ENCODE measurements at places on chromosomes 7 and 10.
A peak's percentile ranks its signal among the peaks of the same experiment; 100 is the strongest.

DNA sequence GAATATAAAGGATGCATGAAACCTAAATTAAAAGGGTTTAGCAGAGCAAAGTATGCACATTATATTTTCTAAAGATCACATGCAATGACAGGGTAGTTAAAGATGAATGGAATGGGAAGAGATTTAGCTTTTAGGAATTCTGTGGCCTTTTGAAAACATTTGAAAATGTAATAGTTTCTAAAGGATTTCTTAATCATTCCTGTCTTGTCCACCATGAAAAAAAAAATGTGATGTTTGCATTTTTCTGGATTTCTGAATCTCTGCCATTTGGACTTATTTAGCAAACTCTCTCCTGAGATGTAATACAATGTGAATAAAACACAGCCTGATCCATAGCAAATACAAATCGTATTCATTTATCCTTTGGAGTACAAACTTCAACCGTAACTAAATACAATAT is 126.6 kb upstream of the RAB11FIP2 start:
- no peak for DNase-seq

GRCh38 chr7:151822541-151823181 is 54.3 kb downstream of the PRKAG2 start:
- no peak for DNase-seq

GRCh38 chr7:268991-269390 is 21.0 kb upstream of the FOXL3 start:
- no peak for DNase-seq

- peak; percentile 4 for DNase-seq
Observed at GRCh38 chr7:65951837-65952578, 30.0 kb downstream of the GUSB start.

DNA sequence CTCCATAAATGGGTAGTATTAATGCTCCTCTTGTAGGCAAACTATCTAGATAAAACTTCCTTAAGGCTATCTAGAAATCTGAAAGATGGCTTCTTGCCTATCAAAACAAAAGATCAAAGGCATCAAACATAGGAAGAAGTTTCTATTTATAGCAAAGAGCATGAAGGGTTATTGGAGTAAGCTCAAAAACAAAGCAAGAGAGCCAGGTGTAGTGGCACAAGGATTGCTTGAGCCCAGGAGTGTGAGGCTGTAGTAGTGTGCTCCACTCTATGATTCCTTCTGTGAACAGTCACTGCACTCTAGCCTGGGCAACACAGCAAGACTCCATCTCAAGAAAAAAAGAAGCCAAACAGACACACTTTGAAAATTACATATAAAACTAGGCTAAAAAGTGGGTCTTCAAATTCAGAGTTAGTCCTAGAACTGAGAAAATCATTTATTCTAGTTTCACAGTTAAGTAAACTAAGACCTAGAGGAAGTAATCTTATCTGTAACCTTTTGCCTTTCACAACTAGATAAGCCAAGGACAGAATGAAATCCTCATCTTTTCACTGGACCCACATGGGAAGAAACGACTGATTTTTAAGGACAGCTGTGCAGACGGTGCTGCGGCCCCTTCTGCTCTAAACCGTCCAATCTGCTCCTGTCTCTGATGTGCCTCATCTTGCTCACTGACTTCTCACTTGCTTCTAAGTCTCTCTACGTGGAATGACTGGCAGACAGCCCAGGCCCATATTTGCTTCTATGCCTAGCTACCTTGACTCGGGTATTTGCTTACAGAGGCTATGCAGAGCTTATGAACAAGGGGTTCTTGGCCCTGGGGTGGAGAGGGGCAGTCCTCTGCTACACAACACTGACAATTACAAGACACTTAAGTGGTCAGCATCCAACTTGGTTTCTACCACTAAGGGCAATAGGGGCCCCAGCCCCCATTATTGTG is 50.0 kb downstream of the ESYT2 start:
- DNase-seq = peak; percentile 48

DNA sequence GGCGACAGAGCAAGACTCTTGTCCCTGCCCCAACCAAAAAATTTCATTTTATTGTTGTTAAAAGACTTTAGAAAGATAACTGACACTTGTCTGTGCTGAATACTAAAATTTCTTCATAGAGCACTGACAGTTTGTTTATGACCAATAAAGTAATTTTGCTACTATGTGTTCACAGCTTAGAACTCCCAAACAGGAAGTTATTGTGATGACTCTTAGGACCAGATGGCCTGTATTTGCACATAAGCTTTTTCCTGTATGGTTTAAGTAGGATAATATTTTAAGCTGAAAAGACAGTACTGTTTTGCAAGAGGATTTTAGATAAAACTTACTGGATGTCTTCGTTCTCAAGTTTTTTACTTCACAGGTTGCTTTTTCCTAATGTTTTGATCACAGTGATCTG is 80.7 kb downstream of the MMRN2 start:
- no peak for DNase-seq

Measured in NCI-H510A treated with DMSO at 0.1 percent for 48 hours (cell line).